ENCODE measurements at places on chromosomes 2 and 18.

- no peak for DNase-seq
Observed at GRCh38 chr18:427005-427404, 73.5 kb downstream of the COLEC12 start.

GRCh38 chr18:48572402-48573126 is 33.7 kb downstream of the CTIF start:
- DNase-seq: no peak

DNA sequence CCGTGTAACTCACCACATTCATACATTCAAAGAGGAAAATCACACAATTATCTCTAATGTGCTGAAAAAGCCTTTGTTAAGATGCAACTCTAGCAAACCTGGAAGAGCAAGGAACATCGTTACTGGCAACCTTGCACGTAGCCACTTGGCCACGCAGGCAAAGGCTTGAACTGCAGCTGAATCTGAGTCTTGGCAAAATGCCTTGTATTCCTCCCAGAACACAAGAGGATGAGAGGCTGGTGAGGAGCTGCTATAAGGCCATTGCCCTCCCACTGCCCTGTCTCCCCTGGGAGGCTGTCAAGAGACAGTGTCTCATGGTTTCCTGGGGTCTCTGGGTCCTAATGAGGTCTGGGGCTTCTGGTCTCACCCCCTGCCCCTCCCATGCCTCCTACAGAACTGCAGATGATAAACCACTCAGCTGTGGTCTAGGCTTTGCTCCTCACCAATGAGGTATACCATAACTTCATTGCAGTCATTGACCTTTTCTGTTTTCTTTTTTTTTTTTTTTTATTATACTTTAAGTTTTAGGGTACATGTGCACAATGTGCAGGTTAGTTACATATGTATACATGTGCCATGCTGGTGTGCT is 141.4 kb downstream of the SPP2 start:
- no peak for DNase-seq

DNA sequence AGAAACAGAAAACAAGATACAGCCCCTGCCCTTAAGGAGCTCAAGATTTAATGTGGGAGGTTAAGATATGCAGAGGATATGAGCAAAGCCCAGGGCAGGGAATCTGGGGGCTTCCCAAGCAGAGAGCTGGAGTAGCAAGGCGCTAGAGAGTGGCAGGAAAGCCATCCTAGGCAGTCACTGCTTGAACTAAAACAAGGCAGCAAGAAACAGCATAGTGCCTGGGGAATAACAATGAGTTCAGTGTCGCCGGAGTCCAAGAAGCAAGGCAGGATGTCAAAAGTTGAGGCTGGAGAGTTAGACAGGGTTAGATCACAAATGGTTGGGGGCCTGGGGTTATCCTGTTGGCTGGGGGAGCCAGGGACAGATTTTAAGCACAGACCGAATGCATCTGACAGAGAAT is 24.6 kb downstream of the CDH2 start:
- DNase-seq: no peak

GRCh38 chr2:50773211-50773932 is 258.6 kb downstream of the NRXN1 start:
- no peak for DNase-seq

- no peak for DNase-seq
Observed at GRCh38 chr18:75353357-75353756, 74.1 kb downstream of the SMIM21 start.

DNA sequence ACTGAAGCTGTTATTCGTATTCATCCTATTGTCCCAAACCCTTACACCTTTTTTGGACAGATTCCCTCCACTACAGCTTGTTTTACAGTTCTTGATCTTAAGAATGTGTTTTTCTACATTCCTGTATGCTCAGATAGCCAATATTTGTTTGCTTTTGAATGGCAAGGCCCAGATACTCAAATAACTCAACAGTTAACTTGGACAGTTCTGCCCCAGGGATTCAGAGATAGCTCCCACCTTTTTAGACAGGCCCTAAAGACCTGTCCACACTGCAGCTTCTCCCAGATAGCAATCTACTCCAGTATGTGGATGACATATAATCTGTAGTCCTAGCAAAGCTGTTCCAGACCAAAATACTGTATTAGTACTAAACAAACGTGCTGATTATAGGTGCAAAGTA is 7.1 kb upstream of the AGXT start:
- DNase-seq: no peak

- DNase-seq: no peak
Observed at GRCh38 chr2:88196490-88197087, 26.4 kb downstream of the THNSL2 start.

DNA sequence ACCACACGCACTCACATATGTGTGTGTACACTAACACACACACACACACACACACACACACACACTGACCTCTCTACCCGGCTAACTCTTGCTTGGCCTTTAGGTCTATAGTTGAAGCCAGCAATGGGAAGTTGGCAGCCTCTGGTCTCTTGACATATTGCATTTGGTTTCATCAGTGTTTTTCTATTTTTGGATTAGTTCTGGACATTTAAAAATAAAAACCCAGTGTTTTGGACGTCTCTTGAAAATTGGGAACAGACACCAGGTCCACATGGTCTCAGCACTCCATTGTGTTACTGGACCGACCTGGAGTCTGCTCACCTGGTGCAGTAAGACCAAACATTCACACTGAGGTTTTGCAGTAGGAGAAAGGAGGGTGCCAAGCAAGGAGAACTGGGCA is 50.4 kb upstream of the AFF3 start:
- no peak for DNase-seq

- DNase-seq: no peak
Observed at GRCh38 chr2:63698786-63699548, 110.2 kb downstream of the MDH1 start.

DNA sequence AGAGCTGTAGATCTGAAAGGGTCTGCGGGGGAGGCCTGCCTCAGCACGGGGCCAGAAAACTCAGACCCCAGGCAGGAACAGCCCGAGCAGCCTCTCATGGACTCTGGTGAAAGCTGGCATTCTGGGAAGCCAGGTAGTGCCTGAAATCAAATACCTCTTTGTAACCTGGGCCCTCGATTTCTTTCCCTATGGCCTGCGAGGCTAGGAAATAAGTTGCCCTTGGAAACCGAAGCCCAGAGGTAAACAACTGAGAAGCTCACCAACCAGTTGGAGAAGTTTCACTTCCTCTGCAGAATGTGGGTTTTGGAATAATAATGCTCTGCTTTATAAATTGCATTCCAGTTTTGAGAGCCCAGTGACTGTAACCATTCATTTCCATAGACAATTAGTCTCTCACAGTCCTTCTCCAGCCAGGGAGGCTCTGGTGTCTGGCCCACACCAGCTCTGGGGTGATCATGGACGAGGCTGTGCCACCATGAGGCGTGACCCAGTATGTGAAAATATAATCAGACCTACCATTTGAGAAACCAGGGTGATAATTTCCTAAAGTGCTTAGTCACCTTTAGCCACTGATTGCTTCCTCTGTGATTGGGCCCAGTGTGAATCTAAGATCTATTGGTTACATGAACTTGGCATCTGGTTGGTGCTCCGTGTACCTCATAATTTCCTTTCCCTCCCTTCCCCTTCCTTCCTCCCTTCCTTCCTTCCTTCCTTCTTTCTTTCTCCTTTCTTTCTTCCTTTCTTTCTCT is 133.1 kb upstream of the PELI1 start:
- no peak for DNase-seq

DNA sequence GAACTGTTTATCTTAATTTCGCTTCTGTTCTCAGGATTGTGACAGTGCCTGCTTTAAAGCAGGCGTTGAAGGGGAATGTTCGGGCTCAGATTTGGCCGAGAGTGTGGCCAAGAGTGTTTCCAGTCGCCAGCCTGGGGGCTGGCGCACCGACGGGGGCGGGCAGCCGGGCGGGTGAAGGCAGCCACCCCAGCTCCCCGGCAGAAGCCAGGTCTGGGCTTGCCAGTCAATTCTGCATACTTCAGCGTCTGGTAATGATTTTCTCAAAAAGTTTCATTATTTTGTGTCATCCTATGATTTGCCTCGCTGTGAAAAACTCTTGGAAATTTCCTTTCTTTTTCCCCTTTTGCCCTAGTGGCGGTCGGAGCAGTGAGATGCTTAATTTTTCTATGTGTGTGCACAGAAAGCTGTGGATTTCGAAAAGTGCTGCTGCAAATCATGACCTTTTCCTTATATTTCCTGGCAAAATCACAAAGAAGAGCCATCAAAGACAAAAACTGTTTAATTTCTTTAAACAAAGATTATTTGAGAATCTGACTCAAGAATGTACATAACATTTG is 856 bp downstream of the FAM228A start:
- DNase-seq: no peak

DNA sequence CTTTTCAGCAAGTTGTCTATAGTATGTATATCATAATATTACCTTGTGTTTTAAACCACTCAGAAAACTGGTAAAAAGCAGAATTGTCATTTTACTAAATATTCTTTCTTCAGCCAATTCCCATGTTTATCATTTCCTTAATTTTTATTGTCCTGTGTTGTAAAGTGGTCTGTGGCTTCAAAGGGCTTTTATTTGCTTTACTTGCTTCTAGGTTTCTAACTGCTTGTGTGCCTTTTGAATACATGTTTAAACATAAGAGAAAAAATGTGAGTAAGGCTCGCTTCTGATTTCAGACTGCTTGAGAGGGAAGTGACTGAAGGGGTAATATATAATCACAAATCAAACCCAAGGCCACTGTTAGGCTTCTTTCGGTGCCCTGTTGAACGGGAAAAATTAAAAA is 407.5 kb upstream of the NRP2 start:
- DNase-seq: no peak

DNA sequence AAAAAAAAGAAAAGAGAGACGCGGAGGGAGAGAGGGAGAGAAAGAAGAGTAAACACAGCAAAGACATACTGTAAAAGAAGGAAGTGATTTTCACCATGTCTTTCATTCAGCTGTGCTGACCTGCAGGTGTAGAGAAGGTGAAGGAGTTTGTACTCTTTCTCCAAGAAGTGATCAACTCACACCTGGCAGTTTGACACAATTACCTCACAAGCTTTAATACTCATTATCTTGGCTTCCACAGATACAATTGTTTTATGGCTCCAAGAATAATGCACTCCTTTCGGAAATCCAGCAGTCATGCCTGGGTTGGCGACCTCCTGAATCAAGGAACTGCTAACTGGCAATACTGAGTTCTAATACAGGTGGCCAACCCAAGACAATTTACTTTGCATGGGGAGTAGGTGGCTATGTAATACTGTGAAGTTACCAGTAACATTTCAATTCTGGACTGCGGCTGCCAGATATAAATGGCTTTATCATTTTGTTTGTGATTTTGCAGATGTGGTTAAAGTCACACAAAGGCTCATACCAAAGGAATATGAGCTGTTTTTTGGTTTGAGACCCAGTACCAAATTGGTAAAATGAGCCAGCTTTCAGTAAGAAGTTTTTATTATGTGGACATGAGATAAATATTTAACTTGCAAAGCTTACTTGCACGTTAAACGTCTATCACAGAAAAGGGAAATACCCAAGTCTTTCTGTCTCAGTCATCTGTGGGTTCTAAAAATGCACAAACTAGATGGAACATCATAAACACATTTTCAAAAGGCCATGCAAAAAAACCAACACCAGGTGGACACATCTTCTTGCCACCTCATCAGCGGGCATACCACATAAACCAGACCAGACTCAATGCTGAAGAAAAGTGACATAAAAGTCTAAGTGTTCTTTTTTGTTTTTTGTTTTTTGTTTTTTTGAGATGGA is 69.3 kb downstream of the NCKAP5 start:
- DNase-seq: no peak

DNA sequence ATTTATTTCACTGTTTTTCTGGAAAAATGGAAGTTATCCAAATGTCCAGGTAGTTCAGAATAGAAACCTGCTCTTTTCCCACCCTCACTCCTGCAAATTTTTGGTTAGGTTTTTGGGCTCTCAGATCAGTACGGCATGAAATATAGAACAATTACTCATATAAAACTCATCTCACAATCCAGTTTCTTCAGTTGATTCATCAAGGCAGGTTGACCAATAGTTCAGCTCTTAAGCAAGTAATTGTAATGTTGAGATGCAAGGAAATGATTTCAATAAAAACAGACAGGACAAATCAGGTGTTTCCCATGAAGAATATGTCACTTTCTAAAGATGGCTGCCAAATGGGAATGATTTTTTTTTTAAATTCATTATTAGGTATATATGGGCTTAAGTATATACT is 2.0 kb downstream of the RAB27B start:
- DNase-seq: no peak

DNA sequence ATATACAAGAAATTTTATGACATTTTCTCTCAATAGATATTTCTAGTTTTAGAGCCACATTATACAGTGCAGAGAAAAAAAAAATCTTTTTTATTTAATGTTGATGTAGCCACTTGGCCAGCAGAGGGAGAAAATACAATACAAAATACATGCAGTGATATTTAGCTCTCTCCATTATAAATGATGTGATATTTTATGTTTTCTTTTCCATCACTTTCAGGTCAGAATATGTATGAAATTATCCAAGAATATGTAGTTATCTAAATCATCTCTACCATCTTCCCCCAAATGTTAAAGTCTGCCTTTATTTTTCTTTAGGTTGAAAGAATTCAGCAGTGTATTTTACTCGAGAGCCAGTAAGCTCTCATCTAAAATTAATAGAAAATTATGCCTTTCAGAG is 533.6 kb upstream of the FSHR start:
- no peak for DNase-seq

Measured in activated CD4-positive, CD25-positive, alpha-beta regulatory T cell (primary cell).